Upper lobe of left lung (tissue), 6 donors: ENCODE measurements at places on chromosomes 5 and 9. TPM values are rescaled to one million over a fixed set of nuclear protein-coding genes. Genes with fewer than 3 reads are reported as not detected.

DNA sequence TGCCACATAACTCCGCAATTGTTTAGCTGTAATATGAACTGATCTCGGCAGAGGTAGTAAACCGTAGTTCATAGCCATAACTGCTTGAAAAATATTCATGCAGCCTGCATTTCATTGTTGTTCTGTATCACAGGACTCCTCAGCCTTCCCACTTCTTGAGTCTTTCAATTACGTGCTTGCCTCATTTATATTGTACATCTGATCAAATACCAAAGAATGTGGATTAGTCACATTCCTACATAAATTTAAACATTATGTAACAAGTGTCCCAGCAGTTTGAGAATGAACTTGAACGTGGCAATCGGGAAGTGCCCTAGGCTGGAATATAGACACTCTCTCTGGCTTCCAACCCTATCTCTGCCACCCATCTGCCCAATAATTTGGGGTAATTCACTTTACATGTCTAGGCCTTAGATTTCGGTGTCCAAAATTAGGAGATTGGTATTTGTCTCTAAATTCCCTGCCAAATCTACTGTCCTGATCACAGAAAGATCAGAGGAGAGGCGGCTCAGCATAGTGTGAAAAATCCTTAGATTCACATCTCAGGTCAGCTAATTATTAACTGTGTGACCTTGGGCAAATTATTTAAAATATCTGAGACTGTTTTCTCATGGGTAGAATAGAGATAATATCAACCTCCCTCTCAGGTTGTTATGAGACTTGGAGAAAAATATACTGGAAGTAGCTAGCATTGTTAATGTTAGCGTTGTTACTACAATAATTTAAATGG, 215.1 kb upstream of the RFX3 start:
- no peak for DNase-seq

CTNND2 gene
- total RNA-seq: 2.1 TPM

DNA sequence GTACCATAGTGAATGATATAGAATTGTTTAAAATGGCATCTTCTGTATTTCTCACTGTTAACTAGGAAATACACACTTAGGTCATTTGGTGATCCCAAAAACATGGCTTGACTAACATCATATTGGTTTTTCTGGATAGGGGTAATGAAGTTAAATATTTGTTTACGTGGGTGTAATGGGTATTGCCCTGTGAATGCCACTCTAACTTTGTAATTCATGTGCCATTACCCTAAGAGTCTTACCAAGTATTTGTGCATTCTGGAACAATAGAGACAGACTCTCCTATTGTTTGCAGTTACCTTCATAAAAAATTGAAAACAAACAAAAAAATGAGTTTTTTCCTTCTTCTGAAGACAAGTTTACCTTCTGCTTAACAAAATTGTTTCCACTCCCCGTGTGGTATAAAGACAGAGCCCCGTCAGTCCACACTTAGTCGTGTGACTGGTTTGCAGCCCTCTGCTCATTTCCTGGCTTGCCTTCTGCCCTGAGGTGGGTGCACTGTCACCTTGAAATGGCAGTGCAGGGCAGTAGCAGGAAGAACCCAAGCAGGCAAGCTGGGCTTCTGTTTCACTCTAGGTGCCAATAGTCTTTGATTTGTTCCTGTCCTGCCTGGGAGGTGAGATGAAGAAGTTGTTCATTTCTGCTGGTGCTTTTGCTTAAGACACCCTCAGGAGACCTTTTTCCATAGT, 9.6 kb upstream of the CATSPER3 start:
- DNase-seq: no peak

SEMA5A gene
- total RNA-seq: 40.5 TPM

DNA sequence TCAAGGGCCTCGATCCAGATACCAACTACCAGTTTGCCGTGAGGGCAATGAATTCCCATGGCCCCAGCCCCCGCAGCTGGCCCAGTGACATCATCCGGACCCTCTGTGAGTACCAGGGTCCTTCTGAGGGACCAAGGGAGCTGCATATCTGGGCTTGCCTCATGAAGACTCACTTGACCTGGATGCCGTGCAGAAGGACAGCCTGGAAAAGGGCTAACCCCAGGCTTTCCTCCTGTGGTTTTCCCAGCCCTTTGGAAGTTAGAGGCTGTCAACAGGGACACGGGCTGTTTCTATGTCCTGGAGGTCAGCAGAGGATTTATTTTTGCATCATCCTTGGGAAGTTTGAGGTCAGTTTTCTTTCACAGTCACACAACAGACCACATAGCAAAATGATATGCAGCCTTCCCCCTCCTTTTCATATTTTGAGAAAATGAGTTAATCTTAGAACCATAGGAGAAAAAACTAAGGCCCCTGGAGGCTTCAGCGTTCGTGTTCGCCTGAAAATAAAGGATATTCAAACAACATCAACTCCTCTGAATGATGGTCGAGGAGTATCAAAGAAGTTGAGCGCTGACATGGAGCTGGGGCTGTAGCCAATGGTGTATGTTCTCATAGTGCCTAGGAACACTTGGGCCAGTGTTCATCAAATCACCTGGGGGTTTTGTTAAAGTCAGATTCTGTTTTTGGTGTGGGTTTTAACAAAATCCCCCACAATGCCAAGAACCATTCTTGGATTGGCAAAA, 112.2 kb downstream of the EGFLAM start:
- peak; percentile 40 for DNase-seq

EGFL7 gene
- 284 TPM for total RNA-seq

GRCh38 chr5:150155258-150156026, at the start of gene PDGFRB:
PDGFRB (minus strand) TSS chr5:150155845; CDS start chr5:150137047, 18,798 bp downstream.
- peak; percentile 86 for DNase-seq

ETF1 gene
- 22.0 TPM for total RNA-seq

GRCh38 chr5:113050721-113051382, 74.3 kb downstream of the DCP2 start:
- no peak for DNase-seq

DNA sequence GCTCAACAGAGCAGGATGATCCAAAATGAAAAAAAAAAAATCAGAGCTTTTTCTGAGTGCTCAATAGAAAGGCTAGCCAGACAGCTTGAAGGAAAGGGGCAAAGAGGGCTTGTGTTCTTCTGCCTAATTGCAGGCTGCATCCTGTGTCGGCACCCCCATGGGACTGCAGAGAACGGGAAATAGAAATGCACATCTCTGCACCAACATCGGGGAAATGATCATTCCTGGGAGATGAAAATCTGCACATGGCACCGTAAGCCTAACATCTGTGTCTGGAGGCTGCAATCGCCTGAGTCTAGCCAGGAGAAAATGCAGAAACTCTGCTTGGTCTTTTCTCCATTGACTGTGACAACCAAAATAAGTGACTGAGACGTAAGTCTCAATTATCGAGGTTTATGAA, 243.9 kb downstream of the ICE1 start:
- no peak for DNase-seq

DNA sequence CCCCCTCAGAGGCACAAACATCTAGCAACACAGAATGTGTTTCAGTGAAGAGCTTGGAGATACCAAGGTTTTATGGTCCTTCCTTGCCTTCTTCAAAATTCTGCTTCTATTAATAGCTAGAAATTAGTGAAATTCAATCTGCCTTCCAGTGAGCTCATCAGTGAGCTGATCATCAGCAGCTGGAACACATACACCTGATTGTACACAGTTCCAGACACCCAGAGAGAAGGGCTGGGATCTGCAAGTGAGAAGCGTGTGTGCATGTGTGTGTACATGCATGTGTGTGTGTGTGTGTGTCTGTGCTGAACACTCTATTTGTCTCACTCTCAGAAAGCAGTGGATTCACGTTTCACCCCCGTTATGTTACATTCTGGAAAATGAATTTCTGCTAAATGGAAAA, 28.5 kb downstream of the CFAP90 start:
- DNase-seq: no peak

DNA sequence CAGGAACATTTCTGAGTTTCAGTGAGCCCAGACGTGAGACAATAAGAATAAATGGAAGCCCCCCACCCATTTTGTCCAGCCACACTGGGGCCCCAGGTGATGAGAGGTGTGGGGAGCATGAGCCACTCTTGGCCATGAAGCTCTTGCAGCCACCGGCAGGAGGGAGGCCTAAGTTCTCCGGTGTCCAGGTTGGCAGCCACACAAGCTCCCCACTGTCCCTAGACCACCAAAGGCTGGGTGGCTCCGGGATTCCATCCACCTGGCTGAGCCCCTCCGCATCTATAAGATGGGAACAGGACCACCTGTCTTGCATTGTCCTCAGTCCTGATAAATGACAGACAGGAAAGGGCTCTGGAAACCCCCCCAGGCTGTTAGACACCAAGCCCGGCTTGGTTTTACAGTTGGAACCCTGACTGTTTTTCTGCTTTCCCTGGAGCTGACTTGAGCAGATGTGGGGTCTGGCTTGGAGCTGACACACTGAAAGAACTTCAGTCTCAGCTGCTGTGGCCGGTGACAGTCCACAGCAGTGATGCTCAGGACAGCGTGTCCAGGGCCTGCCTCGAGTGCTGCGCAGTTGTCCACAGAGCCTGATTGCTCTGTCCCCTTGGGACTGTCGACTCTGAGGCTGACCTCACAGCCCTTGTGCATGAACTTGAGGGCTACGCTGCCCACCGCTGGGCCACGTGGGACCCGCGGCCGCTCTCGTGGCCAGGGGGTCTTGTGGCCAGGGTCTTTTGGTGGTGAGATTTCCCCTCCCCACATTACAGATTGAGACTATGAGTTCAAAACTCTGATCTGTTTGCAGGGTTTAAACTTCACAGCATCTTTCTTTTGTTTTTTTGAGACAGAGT, 74.8 kb downstream of the PSMB7 start:
- DNase-seq: no peak

TMEM215 gene
- not detected for total RNA-seq

DNA sequence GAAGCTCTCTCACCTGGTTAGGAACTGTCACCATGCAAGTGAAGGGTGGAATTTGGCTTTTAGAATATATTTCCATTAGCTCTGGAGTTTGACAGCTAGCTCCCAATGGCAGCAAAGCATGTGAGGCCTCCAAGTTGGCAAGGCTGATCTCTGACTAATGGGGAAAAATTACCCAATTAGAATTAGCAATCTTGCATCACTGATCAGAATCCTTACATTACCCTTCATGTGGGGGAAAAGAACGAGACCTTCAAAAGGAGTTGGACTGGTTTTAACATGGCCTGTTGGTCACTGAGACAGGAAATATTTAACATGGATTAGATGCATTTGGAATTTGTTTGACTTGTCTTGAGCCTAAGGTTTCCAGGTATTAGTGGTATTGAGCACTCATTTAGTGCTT, 192.3 kb upstream of the GDNF start:
- DNase-seq: no peak
